Neural progenitor cell (in vitro differentiated cells): ENCODE measurements at places on chromosomes 4 and X. TPM values are rescaled to one million over a fixed set of nuclear protein-coding genes. Genes with fewer than 3 reads are reported as not detected.
A peak's percentile ranks its signal among the peaks of the same experiment; 100 is the strongest.

GRCh38 chrX:106302304-106302703 is 134.2 kb downstream of the PWWP3B start:
- no peak for DNase-seq

GRCh38 chrX:5876984-5877596 is 351.6 kb downstream of the NLGN4X start:
- DNase-seq: peak; percentile 61

DNA sequence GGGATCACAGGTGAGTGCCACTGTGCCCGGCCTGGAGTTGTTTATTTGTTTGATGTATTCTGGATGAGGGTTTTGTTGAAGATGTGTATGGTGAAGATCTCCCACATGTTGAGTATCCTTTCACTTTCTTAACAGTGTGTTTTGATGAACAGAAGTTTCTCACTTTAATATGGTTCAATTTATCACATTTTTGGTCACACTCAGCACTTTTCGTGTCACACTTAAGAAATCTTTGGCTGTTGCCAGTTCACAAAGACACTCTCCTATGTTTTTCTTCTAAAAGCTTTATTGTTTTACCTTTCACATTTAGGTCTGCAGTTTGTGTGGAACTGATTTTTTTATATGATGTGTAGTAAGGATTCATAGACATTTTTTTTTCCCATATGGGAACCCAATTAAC is 16.6 kb upstream of the ZNF185 start:
- no peak for DNase-seq

The TBX22 gene
- total RNA-seq: 0.53 and 1.0 TPM in 2 replicates

The GATB gene
- total RNA-seq: 17.9 and 22.9 TPM in 2 replicates

DNA sequence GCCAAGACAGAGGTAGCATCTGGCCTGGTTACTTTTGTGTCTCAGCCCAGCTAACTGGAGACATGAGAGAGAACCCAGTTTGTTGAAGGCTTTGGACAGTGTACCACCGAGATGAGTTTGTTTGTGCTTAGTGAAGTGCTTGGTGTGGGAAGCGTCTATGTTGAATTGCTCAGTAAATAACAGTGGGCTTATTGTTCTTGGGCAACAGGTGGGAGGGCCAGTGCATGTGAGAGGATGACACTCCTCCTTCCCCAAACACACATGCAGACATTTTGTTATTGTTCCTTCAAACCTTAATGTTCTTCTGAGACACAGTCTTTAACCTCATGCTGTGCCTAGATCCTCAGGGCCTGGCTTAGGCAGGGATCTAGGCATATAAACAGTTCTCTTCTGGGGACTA is 39.7 kb downstream of the MSN start:
- DNase-seq: no peak

DNA sequence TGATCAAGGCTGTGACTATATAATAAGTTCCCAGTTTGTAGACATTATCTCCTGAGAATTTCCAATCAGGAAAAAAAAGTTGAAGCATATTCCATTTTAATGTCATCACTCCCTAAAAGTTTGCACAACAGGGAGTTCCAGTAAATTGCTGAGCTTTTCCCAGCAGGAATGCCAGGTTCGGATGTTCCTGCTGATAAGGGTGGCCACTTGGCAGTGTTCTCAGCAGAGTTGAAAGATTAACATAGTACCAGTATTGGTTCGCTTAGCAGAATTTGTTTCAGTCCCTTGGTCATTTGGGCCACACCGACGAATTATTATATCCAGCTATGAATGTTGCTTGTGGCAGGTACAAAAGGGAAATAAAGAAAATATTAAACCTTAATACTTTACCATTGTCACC is 5.2 kb upstream of the CXCL2 start:
- DNase-seq: no peak

GRCh38 chrX:153945956-153946943 is 1.8 kb upstream of the RENBP start:
- DNase-seq: no peak

DNA sequence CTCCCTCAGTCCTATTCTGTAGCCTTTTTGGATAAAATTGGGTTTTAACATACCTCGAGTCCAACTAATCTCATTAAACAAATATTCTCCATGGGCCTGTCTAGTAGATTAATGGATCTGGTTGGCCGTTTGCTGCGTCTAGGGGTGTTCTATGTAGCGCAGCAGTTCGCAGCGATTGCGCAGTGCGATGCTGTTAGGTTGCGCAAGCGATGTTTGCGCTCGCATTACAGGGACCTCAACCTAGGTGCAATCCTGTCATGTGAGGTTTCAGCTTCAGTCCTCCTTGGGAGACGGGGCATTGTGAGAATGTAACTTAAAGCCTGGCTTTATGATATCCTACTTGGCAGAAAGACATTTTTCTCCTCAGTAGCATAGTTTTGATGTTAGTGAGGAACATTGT is 14.0 kb downstream of the OGT start:
- DNase-seq: no peak

The P2RY10 gene
- not detected in 2 replicates for total RNA-seq

The HHIP gene
- total RNA-seq: not detected in 2 replicates

DNA sequence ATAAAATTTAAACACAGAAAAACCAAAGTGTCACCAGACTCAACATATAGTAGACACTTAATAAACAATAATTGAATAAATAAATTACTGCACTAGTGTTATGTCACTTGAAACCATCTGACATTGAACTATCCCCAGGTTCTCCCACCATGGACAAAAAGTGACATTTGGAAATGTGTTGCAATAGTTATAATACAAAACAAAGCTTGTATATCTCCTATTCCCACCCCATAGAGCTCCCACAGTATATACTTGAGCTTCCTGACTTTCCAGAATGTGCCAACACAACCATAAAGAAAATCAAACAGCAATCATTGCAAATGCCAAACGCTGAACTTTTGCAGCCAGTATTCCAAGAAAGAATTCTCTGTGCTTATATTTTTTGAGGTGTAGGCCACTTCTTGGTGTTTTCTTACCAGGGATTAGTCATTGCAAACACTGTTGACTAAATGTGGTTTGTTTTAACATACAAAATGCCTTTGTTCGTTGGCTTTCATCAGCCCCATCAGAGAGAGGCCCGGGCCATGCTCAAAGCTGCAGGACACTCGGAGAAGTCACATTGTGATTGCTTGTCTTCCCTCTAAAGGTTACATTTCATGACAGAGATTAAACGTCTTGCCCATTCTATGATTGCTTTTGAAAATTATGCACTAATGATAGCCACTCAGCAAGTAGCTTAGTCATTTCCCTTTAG is 33.8 kb downstream of the PPARGC1A start:
- no peak for DNase-seq

The HTRA3 gene
- 1.6 and 2.3 TPM in 2 replicates for total RNA-seq

- DNase-seq: peak; percentile 67
Measured at GRCh38 chrX:140091125-140091886, 126.0 kb upstream of the CXorf66 start.

The CFAP299 gene
- not detected in 2 replicates for total RNA-seq

The QDPR gene
- 22.4 and 44.1 TPM in 2 replicates for total RNA-seq

DNA sequence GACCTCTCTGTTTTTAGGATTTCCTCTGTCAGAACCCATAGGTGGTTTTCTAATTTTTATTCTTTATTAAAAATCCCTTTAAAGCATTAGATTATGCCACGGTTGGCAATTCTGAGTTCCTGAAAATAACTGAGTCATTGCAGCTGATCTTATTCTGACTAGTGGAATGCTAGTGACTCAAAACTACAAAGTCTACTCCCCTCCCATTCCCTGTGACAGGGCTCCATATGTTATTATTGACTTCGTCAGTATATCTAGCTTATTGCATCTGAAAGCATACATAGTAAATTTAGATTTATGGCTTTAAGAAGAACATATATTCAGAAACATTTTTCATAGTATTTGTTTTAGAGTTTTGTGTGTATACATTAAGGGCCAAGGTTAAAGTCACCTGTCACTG is 38.5 kb downstream of the HERC3 start:
- DNase-seq: no peak

DNA sequence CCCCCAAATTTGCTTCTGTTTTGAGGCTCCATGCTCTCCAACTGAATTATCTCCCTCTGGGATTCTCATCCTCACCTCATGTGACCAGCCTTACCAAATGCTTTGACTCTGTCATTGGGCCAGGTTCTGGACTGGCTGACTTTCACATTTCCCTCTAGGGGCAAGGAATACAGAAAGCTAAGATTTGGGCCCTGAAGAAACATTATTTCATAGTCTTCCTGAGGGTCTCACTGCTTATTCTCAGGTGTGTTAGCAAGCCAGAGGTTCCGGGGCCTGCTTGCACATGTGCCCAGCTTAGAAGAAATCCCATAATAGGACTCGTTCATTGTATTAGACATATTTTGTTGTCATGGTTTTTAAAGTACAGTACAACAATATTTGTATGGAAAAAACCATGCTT is 62.6 kb upstream of the TEX13D start:
- no peak for DNase-seq

DNA sequence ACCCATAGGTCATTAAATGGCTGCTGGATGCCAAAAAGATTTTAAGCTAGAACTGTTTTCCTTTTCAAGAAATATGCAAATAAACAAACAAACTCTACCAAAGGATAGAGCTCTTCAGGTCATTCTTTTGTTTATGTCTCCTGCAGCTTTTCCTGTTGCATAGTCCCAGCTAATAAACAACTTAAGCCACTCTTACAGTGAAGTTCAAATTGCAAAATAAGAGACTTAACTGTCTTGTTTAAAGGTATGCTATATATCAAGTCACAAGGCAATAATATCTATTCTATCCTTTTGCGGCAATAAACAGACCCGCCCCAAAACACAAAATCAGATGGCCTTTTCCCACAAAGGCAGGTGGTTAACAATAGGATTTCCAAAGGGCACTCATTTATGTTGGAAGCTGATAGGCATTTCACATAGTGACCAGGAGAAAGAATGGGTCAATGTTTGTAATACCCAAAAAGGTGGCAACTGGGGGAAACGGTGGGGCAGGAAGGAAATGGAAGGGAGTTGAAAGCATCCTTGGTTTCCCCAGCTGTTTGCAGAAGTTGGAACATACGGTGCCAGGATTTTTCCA is 15.3 kb downstream of the HAND2 start:
- no peak for DNase-seq

GRCh38 chr4:79426989-79427388 is 19.0 kb upstream of the GK2 start:
- no peak for DNase-seq

The RNF113A gene
- total RNA-seq: 10.9 and 11.3 TPM in 2 replicates

- no peak for DNase-seq
Measured at GRCh38 chrX:50073601-50074000, 127.2 kb downstream of the AKAP4 start.

The SCOC gene
- 94.6 and 170 TPM in 2 replicates for total RNA-seq

DNA sequence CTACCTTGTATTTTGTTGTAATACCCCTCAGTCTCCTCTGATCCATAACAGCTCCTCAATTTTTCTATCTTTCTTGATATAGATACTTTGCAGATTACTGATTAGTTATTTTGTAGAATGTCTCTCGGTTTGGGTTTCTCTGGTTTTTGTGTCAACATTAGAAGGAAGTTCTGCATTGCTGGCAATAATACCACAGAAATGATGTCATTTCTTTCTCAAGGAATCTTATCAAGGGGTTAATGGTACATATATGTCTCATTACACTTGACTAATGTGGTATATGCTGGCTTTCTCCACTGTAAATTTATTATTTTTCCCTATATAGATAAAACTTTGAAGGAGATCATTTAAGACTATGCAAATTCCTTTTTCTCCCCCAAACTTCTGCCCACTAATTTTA is 183.6 kb upstream of the DKK2 start:
- DNase-seq: no peak

The SHROOM4 gene
- 3.0 TPM in 2 replicates for total RNA-seq

DNA sequence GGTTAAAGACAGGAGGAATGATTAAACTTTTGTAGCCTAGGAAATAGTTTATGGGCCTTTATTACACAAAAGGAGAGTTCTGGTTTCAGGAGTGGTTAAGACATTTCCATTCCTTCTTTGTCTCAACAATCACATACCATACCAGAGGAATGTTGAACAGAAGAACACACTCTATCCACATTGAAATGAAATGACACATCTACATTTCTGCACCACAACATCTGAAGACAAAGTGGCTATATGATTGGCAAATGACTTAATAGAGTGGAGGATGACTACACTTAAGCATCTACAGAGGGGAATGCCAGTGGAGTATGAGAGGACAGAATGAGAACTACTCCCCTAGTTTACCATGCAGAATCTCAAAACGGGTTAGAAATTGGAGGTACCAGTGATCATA is 8.0 kb downstream of the CYP2U1 start:
- no peak for DNase-seq

DNA sequence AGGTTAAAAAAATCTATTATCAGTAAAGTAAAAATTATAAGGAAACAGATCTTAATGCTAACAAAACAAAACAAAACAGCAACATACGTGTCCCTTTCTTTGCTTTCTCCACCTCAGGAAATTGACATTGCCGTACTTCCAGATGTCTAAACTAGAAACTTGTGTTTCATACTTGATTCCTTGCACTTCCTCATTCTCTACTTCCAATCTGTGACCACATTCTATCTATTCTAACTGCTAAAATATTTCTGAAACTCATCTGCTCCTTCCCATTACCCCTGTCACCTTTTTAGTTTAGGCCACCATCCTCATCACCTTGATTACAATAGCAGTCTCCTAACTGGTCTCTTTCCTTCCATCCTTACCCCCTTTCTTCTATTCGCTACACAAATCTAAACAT is 22.5 kb upstream of the RPA4 start:
- no peak for DNase-seq

GRCh38 chr4:6873291-6873690 is 36.3 kb upstream of the TBC1D14 start:
- DNase-seq: peak; percentile 34

DNA sequence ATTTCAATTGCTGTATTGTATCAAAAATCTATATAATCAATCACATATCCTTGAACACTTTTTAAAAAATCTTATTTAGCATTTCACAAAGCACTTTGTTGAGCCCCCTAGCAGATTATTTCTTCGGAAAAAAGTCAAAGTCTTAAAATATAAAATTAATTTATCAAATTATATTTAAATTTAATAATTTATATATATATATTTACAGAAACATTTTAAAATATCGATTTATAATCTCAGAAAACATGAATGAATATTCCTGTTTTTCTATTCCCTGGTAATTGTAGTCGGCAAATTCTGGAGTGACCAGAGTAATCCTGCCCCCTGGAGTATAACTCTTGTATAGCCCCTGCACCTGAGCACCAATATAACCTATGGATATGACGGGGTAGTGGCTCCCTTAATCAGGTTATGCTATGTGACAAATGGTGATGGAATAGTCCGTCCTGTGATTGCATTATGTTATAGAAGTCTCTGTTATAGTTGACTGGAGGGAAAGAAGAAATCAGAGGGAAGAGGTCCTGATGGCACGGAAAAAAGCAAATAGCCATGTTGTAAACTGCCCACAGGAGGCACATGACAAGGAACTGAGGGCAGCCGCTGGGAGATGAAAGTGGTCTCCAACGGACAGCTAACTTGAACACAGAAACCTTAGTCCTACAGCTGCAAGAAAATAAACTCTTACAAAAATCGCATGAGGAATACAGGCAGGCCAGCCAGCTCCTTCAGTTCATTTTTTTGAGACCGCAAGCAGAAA is 1092.3 kb downstream of the ARAP2 start:
- peak; percentile 63 for DNase-seq

DNA sequence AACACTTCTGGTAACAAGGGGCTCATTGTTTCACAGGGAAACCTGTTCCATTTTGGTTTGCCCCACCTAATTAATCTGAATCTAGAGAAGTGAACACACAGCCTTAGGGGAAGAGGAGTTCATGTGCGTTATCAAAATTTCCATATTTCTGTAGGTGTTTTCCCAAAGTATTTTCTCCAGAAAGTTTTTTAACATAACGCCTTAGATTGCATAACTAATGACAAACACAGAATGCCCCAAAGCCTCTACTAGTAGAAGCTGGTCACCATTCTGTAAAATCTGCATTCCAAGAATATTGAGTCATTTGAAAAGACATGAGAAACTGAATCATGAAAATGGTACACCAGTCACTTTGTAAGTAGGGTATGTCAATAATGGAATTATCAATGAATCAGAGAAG is 41.1 kb downstream of the IL13RA2 start:
- DNase-seq: no peak
